ENCODE measurements at places on chromosomes 1 and 21.

- no peak for DNase-seq
Measured at GRCh38 chr1:178643831-178644230, 81.2 kb upstream of the RALGPS2 start.

- DNase-seq = no peak
Measured at GRCh38 chr1:93036672-93037071, 42.4 kb upstream of the MTF2 start.

GRCh38 chr1:34975338-34975737 lies 9.8 kb downstream of the TMEM35B start:
- no peak for DNase-seq

GRCh38 chr1:111516005-111516535 lies 12.6 kb upstream of the ADORA3 start:
- DNase-seq = peak; percentile 37

DNA sequence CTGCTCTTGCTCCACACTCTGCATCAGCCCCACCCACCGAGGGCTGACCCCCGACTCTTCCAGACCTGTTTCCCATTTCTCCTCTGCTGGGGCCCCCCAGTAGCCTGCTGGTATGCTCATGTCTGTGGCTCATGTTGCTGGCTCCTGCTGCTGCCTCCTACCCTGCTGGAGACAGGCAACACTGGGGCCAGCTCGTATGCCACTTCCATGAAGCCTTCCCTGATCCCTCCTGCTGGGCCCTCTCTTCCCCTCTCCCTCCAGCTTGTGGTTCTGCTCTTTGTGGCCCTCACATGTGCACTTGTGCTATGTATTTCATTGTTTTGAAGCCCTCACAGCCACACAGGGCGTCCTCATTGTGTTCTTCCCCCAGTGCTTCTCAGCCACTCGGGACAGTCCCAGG lies 40.5 kb downstream of the CNN3 start:
- DNase-seq = no peak

DNA sequence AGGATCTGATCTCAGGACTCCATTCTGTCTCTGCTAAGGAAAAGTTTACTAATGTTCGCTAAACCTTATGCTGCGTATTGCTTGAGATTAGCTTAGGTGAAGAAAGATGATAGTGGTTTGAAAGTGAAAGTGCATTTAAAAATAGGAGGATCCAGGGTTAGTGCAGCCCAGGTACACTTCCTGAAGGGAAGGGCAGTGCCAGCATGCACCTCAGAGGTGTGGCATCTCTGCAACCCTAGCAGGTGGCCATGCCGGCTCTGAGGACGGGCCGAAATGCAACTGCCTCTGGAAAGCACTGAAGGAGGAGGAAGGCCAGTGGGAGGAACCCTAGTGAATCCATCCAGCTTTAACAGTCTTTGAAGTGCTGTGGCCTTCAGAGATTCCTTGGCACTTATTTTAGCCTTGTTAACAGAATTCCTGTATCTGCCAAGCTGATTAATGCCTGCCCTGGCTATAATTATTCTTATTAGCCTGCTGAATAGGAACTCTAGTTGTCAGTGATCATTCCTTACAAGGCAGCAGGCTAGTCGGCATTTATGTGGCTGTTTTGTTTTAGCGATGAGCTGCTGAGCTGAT lies 5.5 kb downstream of the PTGFRN start:
- no peak for DNase-seq

DNA sequence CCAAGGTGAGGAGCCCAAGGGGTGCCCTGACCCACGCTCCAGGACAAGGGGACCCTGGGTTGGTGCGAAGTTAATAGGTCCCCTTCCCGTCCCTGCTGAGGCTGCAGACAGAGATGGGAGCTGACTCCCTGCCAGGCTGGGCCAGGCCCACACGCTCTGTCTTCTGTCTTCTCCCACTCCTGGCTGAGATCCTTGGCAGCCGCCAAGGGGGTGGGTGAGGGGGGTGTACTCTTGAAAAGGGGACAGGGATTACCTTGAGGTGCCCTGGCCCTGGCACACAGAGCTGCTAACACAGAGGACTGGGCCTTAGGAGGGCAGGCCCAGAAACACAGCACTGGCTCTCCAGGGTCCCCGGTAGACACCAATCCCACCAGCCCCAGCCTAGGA lies 11.0 kb upstream of the CTRC start:
- DNase-seq = no peak

- DNase-seq = no peak
Measured at GRCh38 chr1:170044187-170044586, 30.3 kb downstream of the KIFAP3 start.

GRCh38 chr1:154784924-154785531 lies 85.1 kb downstream of the KCNN3 start:
- DNase-seq = no peak

DNA sequence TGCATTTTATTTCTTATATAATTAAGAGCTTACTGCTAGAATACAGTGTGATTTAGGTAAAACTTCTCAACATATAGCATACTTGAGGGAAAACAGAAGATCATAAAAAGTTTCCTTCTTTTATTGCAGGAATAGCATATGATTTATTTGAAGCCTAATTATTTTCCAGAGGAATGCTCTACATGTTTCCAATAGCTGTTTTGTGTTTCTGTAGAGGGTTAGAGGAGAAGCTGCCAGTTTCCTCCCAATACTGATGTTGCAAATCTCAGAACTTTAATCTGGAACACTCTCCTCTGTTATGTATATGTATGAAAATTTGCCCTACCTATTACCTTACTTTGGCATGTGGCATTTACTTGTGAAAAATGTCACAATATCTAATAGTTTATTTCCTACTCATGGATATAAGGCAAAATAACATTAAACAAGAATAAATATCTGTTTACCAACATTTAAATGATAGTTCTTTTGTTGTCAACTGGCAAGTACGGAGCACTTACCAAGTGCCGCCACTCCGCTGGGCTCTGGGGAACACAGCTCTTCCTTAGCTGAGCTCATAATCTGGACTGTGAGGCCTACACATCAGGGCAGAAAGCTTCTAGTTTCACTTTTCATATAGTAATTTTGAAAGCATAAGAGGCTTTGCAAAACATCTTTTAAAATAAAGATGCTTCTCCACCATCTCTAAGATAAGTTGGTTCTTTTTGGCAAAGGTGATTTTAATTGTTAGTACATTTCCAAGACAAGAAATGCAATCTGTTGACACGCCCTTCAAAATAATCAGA lies 239.8 kb upstream of the C1orf105 start:
- DNase-seq = no peak

DNA sequence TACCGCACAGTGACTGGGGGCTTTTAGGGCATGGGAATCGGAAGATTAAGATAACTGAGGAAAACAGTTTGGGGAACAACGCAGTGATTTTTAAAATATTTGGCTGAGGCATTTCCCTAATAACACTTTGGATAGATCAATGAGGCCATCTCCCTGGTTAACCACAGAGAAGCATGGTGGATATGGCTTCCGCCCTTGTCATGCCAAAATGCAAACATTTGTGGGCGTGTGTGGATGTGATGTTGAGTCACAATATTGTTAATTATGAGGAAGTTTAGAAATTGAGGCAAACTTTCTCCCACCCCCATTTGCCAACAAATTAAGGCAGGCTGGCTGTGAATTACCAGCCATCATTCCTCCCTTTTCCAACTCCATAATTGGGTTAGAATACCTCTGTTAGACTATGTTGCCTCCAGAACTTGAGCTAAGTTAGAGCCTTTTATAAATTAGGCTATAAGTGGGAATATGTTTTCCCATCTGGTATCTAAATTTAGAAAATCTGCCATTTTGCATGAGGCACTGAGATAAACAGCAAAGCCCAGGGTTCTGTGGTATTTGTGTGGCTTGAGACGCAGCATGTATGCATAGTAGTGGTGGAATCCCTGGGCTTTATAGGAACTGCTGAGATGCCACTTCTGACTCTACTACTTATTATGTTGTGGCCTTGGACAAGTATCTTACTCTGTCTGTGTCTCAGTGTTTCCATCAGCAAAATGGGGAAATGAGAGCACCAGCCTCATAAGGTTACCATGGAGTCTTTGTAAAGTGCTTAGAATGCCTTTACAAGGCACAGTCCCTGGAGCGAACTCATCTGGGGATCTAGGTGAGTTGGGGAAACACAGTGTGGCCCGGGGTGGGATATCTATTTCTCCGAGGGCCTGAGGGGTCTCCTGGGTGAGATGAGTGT lies 154.6 kb downstream of the C1orf94 start:
- DNase-seq = no peak

- no peak for DNase-seq
Measured at GRCh38 chr21:42302076-42302650, 13.0 kb downstream of the TFF3 start.

GRCh38 chr1:6831366-6831765 lies 46.1 kb downstream of the CAMTA1 start:
- DNase-seq = no peak

DNA sequence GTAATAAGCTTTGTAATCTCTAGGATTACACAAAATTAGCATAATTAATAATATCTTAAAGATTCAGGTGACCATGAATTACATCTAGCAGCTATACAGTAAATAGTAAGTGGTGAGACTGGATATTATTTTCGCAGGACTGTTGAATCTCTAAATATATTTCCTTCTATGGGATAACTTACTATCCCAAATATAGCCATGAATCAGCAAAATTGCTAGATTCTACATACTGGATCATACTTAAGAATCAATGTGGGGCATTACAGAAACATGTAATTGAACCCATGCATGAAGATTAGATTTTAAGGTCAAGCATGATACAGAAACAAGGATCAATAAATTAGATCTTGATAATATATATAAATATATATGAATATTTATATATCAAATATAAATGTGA lies 1203.4 kb downstream of the BRINP3 start:
- no peak for DNase-seq

DNA sequence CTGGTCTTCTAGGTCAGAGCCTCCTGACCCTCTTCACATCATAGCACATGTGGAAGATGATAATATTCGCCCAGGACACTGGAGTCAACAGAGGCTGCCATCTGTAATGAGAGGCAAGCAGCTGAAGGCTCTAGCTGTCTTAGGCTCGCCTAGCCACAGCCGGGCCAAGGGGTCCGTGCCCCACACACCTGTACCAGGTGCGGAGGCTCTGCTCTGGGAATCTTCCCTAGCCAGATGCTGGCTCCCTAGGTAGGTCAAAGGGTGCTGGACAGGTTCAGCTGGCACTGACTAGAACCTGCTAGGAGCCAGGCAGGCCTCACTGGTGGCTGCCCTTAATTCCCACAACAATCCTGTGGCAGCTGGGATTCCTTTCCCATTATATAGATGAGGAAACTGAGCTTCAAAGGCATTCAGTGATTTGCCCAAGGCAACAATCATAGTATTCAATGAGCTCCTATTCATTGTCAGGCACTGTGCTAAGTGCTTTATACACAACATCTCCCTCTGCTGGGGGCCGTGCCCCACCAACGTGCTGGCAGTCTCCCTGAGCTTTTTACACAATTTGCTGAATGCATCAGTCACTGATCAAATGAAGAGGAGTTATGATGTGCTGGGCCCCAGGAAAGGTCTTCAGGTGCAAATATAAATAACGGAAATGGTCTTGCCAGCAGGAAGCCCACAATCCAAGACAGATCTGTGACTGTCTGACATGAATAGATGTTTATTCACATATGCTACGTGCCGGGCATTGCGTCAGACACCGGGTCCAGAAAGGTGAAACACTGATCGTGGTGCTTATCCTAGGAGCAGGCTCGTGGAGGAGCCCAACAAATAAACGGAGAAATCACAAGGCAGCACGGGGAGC lies 58.0 kb downstream of the DDX20 start:
- DNase-seq = no peak

GRCh38 chr1:26284597-26285347 lies 4.9 kb downstream of the SH3BGRL3 start:
- DNase-seq = peak; percentile 83

DNA sequence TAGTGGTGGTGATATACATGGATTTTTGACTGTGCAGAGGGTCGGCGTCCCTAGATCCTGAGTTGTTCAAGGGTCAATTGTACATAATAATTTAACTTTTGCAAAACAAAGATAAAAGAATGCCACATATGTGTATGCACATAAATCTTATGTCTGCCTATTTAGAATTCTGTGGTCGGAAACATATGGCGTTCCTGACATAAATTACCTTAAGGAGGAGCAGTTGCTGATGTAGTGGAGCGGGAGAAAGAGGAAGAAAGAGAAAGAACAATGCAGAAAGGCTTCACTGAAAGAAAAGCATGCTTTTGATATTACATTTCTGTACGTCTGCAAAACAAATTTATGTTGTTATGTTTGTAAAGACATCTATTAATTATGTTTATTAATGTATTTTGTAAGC lies 40.0 kb downstream of the S1PR1 start:
- DNase-seq = no peak

DNA sequence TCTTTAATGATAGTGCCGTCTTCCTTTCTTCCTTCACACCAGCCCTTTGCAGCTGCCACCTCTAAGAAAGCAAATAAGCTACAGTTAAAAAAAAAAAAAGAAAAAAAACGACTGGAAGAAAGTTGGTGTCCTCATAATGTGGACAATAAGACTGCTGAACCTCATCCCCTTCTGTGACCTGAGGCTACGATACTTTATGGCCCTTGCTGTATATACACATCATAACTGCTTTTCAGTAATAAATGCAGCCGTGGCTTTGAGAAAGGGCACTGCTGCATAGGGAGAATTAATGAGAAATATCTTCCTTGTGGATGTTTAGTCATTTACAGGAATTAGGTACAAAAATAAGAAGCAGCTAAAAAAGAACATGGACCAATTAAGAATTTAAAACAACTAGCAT lies 333.8 kb upstream of the ADGRL2 start:
- DNase-seq = no peak

- DNase-seq = no peak
Measured at GRCh38 chr21:37292941-37293340, 25.8 kb upstream of the VPS26C start.

DNA sequence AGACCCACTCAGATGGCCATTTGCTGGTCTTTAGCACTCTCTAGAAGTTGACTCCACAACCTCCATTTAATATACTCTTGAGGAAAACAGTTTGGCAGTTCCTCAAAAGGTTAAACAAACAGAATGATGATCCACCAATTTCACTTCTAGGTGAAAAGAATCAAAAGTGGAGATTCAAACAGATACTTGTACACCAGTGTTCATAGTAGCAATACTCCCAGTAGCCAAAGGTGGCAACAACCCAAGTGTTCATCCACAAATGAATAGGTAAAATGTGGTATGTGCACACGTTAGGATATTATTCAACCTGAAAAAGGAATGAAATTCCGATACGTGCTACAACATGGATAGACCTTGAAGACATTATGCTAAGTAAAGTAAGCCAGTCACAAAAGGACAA lies 6.3 kb downstream of the PRCC start:
- DNase-seq = no peak

DNA sequence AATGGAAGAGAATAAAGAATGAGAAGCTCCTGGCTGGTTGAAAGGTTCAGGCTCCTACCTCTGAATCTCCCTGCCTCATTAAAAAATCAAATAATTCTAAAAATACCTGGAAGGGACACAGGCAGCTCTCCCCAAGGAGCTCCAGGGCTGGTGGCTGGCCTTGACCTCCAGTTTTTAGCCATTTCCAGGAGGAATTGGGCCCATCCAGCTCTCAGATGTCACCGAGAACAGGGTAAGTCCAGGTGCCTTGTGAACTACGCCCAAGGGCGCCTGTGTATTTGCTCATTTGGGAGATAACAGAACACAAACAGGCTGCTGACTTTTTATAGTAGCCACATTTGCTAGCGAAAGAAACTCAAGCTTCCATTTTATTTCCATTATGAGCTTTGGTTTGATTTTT lies 321.0 kb upstream of the C1orf174 start:
- DNase-seq = no peak

GRCh38 chr1:227369102-227369760 lies 50.9 kb upstream of the CDC42BPA start:
- DNase-seq = no peak

- DNase-seq = no peak
Measured at GRCh38 chr1:164922585-164922984, 363.6 kb downstream of the PBX1 start.

All from endothelial cell (in vitro differentiated cells).